ENCODE measurements at places on chromosomes 3 and 15.

DNA sequence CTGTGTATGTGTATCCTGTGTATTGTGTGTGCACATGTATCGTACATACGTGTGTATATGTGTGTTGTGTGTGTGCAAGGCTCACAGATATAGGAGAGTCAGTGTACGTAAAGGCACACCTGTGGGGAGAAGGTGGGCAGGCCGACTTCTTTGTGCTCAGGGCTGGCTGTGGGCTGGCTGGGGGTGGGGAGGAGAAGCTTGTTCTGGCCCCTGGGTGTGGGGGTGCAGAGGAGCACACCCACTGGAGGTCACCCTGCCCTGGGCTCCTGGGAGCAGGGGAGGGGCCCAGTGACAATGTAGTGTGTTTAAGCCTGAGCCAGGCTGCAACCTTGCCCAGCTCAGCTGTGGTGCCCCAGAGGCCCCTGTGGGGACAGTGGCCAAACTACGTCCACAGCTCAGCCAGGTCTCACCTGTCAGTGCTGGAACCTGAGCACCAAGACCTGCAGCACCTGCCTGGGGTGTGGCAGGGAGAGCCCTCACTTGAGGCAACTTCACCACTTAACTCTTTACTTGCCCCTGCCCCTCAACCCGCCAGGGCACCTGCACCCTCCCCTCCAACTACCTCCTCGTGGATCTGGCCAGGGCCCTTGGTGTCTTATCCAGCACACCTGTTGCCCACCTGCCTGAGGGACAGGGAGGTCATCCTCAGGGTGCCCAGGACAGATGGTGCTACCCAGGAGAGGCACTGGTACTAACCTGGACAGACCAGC is 2.6 kb upstream of the HHATL start:
- no peak for DNase-seq

- no peak for DNase-seq
Measured at GRCh38 chr3:151974067-151974466, 100.6 kb downstream of the SUCNR1 start.

DNA sequence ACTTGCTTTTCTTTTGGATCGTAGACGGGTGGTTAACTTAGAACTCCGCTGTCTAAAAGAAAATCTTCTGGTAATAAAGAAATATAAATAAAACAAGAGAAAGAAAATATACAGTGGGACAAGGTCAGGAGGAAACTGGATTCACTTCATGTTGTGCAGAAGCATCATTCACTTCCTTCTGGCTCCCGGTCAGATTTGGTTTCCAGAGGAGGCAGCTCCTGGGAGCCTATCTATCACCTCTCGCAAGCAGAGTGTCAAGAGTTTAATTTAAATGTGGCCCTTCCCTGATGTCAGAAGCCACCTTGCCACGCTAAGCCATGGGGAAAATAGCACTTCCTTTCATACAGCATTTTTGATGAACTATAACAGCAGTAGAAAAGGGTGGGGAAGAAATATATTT is 139.1 kb downstream of the NSMCE3 start:
- DNase-seq: no peak

GRCh38 chr3:193963808-193964516 is 172.0 kb upstream of the HES1 start:
- no peak for DNase-seq

GRCh38 chr3:157285141-157285540 is 125.2 kb upstream of the CCNL1 start:
- no peak for DNase-seq

DNA sequence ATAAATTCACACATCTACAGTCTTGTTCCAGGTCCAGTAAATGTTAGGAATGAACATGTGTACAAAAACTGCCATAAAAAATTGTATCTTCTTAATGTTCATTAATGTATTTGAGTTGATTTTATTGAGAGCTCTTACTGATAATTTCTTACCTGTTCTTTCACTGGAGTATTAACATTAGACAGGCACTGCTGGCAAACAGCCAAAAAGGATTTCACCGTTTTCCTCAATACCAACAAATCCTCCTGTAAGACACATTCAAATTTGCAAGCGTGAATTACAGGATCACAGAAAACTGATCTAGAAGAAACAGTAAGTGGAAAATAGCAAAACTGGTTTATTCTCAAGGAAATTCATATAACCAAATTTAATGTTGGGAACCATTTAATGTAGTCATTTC is 127.4 kb downstream of the PCCB start:
- DNase-seq: no peak

GRCh38 chr3:112333381-112334317 is 693 bp downstream of the CD200 start:
- DNase-seq: no peak

DNA sequence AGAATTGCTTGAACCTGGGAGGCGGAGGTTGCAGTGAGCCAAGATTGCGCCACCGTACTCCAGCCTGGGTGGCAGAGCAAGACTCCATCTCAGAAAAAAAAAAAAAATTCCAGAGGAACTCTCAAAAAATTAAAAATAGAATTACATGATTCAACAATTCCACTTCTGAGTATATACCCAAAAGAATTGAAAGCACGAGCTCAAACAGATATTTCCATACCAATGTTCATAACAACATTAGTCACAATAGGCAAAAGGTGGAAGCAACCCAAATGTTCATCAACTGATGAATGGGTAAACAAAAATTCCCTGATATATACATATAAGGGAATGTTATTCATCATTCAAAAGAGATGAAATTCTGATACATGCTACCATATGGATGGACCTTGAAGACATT is 16.9 kb upstream of the MORF4L1 start:
- no peak for DNase-seq

DNA sequence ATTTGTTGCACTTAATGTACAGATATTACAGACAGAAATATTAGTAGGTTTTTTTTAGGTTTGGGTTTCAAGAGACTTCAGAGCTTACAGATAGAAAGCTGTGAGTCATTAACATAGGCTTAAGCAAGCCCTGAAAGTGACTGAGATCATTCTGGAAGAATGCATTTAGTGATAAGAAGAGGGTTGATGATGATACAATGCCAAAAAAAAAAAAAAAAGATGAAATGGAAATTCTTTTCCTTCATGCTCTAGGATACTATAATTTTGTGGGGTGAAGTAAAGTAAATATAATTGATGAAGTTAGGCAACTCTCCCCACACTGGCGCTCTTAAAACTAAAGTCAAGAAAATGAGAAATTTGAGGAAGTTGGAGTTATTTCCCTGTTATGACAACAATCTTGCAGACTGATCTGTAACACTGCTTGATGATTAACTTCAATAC is 169.4 kb upstream of the ZNF385D start:
- no peak for DNase-seq

GRCh38 chr3:52454250-52454937 is 553 bp upstream of the TNNC1 start:
- DNase-seq: no peak

- no peak for DNase-seq
Measured at GRCh38 chr3:16012086-16012485, 162.4 kb upstream of the GALNT15 start.

DNA sequence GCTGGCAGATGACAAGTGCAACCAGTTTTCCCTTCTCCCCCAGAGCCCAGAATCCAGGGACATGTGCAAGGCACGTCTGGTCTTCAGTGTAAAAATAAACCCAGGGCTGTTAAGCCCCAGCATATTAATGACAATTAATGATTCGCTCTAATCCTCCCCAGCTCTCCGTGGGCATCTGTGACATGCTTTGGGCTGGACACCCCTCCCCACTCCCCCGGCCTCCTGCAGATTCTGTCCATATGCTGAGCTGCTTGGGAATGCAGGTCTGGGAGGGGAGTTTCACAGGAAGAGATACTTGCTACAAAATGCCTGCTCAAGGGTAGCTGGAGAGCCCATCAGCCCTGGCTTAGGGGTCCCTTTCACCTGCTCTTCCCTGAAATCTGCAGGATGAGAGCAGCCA is 43.0 kb upstream of the NTRK3 start:
- no peak for DNase-seq

DNA sequence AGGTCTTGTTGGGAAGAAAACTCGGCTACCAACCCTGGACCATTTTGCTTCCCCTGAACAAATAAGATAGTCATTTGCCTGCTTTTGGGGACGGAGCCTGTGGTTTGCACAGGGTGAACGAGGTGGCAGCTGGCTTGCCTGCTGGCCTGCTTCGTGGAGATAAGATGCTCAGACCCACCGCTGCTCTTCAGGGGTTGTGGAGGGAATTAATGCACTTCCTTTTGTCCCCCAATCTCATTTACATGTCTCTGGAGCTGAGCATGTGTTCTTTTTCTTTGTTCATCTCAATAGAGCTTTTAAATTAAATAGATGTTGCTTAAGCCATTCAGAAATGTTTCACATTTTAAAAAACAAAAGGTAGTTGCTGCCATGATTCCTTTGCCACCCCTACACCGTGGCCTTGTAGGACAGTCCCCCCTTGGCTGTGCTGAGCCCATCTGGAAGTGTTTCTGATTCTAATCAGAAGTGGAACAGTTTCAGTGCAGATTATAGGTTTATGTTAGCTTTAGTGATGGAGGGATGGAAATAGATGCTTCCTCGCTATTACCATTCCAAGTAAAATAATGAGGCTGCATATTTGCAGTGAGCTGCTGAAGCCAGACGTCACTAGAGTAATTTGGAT is 25.6 kb downstream of the APBA2 start:
- DNase-seq: no peak

- DNase-seq: no peak
Measured at GRCh38 chr3:36956155-36956554, 11.3 kb upstream of the TRANK1 start.

DNA sequence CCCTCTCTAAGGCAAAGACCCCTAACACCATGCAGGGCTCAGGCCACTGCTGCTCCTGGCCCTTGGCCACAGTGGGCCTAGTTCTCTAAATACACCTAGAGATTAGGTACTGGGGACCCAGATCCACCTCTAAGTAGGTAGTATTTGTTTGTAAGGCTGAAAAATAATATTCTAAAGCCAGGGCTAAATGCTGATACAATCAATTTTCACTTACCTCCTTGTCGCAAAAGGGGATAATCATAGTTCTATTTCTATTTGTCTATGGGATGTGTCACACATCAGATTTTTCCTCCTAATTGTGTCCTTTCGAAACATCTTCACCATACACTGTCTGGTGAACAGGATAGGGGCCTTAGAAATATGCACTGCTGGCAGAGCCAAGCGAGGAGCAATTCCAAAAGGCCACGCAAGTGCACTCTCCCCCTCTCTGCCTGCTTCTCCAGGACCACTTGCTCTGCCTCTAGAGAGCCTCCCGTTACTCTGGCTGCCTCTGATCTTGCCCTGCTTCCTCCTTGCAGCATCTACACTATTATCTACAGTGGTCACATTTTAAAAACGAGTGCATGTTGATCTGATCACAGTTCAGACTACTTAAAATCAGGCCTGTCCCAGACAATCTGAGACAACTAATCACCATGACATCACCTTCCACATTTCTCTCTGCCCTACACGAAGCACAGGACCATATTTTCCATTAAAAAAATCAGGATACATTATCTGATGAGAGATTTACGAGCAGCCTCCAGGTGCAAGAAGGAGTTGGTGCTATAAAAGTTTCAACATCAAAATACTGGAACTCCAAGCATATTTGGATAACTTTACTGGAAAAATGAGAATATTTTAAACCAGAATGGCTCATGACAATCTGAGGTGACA is 115.4 kb downstream of the MYLK start:
- no peak for DNase-seq

Measured in activated T-cell treated with anti-CD3 and anti-CD28 coated beads, Interleukin-2, amount 50 U/mL, for 1 hour (primary cell).